NCI-H187 (cell line): ENCODE measurements at places on chromosomes 6 and 20.

DNA sequence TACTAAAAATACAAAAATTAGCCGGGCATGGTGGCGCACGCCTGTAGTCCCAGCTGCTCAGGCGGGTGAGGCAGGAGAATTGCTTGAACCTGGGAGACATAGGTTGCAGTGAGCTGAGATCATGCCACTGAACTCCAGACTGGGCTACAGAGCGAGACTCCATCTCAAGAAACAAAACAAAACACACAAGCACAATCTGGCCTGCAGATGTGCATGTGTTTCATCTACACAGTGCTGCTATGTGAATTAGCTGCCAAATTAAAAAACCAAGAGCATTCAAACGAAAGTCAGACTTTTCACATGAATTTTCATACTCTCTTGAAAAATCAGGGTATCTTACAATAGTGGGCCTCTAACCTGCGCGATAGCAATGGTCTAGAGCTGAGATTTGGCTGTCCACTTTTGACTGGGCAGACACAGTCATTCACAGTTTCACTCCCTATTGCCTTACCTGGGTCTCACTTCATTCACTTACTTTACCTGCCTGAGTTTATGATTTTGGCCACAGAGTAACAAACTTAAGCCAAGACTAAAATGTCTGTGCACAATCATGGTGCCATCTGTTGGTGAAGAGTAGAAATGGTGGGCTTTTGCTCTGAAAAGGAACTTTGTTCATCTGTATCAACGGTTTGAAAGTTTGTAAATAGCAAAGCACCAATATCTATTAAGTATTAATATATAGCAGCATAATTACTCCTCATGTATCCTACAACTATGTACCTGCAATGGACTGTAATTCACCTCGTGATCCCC is 138.5 kb upstream of the UST start:
- no peak for DNase-seq

- no peak for DNase-seq
Observed at GRCh38 chr6:150503586-150504339, 95.9 kb upstream of the PLEKHG1 start.

GRCh38 chr6:118297821-118298220 is 250.3 kb upstream of the PLN start:
- no peak for DNase-seq

GRCh38 chr6:164898412-164898811 is 411.0 kb downstream of the C6orf118 start:
- DNase-seq = no peak

- DNase-seq = no peak
Observed at GRCh38 chr20:58469616-58470015, 45.6 kb downstream of the APCDD1L start.

DNA sequence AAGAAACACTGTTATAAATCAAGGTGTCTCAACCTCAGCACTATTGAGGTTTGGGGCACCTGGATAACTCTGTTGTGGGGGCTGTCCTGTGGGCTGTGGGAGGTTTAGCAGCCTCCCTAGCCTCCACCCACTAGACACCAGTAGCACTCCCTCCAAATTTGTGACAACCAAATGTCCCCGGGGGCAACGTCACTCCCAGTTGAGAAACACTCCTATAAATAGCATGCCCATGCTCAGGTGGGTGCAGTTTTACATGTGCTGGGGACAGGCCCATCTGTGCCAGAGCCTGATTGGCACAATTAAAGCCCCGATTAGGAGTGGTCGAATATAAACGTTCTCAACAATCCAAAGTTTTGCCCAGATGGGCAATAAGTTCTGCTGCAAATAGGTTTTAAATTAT is 78.9 kb downstream of the FAM50B start:
- DNase-seq = no peak

DNA sequence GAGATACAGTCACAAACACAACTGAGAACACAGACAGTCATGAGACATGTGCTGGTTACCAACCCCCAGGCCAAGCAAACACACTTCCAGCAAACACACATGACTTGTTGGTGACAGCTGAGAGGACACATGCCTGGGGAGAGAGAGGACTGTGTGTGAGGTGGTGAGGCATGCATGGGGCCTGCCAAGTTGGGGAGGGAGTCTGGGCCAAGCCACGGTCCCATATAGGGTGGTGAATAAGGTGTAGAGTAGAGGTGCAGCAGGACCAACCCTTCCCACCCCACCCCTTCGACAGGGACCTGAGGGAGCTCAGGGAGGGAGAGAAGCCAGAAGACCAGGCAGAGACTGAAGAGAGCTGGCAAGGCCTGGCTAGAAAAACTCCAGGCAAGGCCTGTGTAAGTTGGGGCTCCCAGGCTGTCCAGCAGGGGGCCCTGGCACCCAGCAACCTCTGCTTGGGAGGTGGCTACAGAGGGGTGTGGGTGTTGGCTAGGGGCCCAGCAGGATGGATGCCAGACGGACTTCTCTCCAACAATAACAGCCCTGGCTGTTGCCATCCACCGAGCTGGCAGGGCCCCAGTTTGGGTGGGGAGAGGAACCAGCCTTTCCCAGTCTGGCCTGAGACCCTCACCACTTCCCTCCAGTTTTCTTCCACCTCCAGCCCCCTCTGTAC is 2.0 kb upstream of the SLC29A1 start:
- DNase-seq = no peak

GRCh38 chr6:14075095-14075503 is 42.5 kb upstream of the CD83 start:
- DNase-seq = no peak

DNA sequence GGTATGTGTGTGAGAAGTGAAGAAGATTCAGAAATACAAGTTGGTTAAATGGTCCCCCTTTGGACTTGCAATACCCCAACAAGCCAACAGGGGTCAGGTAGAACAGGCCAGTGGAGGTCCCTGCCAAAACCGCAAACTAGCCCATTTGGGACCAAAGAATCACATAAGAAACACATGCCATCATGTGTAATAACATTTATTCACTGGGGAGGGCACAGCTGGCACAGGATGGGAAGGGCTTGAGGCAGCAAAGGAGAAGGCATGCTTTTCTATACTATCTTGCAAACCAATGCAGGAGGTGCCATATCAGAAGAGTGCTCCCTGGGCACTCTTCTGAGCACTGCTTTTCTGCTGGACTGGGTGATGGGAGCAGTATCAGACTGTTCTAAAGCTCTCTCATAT is 116.1 kb upstream of the TRAF3IP2 start:
- DNase-seq = no peak

GRCh38 chr6:56517155-56517745 is 125.4 kb downstream of the DST start:
- DNase-seq = no peak

DNA sequence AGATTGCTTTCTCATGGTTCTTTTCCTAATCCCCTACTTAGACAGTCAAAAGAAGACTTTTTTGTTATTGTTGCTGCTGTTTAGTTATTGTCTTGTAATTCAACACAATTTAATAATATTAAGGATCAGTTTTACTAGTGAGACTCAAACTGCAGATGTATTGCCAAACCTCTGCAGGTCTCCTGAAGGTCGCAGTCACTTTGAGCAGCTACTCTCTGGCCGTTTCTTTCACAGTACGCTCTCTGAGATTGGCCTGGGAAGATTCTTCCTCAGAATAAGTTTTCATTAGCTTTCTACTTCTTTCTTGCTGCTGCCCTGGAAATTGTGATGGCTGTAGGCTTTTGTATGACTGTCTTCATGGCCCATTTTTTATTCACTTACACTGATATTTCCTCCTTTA is 930.8 kb downstream of the QKI start:
- no peak for DNase-seq

- DNase-seq = no peak
Observed at GRCh38 chr6:142551274-142551811, 249.5 kb downstream of the ADGRG6 start.

- DNase-seq = no peak
Observed at GRCh38 chr6:108873251-108873650, 25.0 kb downstream of the ARMC2 start.

DNA sequence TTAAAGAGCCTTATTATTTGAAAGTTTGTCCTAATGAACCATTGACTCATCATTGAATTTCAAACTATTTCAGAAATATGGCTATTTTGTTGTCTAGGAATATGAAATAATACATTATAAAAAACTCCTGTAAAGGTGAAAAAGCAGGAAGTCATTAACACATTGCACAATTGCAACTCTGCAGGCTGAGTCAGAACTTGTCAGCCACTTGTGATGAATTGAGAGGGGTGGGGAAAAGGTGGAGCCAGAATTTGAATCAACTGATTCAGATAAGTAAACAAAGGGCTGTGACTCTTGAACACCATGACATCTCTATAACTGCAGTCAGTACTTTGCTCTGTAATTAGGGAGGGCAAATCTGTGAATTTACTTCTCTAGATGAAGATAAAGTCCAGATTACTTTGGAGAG is 6.0 kb downstream of the C6orf141 start:
- no peak for DNase-seq

DNA sequence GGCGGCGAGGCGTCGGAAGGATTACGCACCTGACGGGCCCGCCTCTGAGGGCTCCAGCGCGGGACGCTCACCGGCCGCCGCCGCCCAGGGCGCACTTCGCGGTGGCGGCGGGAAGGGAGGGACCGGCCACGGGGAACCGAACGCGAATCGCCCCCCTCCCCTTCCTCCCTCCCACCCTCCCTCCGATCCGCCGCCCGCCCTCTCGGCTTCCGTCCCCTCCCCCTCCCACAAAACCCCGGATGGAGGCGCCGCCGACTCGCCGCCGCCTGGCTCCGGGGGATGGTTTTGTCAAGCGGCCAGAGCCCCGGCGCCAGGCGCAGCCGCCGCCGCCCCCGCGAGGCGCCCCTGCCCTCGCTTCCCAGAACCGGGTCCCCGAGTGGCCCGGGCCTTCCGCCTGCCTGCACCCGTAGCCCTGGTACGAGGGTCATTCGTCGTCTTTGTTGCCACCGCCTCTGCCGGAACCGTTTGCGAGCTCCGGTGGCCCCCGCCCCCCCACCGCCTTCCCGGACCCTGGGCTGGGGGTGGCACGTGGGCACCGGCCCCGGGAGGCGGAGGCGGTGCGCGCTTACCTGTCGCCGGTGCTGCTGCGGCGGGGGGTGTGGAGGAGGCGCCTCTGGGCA is 398 bp downstream of the ZBTB2 start:
- DNase-seq = no peak

- peak; percentile 29 for DNase-seq
Observed at GRCh38 chr20:62910217-62910766, 16.0 kb downstream of the DIDO1 start.

DNA sequence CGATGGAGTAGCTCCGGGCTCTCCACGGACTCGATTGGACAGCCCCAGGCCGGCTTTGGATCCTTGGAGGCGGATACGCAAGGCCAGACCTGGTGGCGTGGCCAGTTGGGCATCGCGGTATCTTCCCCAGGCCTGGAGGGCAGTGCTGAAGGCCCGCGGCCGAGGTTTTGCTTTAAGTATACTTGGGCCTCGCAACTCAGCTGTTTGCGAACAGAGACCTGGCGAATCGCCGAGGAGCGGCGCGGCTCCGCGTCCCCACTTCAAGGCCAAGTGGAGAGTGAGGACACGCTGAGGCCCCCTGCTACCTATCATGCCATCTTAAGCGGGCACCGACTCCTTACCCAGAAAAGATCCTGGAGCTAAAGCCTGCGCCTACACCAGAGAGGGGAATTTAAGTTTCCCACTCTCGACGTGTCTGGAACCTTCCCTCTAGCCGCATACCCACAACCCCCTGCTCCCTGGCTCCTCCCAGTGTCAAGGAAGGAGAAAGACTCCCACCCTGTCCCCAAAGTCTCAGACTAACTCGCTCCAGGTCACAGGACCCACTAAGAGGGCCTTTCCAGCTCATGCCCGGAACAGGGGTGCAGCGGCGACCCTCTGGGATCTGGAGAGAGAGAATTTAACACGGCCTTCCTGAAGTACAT is 4.1 kb downstream of the LINC00237 start:
- DNase-seq = no peak

DNA sequence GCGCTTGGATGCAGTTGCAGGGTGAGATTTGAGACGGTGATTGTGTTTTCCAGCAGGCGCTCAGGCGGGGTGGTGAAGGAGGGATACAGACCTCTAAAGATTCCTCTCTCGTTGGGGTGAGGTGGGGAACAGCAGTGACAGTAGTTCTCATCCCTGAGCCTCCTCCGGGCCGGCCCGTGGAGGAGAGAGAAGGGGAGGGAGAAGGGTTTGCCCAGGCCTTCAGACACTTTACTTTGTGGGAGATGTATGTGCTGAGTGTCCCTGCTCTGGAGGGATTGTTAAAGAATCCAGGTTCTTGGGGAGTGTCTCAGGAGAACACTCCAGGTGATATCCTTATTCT is 41.0 kb downstream of the PSMB9 start:
- no peak for DNase-seq

- DNase-seq = peak; percentile 40
Observed at GRCh38 chr20:37303637-37304036, 14.2 kb downstream of the MANBAL start.

DNA sequence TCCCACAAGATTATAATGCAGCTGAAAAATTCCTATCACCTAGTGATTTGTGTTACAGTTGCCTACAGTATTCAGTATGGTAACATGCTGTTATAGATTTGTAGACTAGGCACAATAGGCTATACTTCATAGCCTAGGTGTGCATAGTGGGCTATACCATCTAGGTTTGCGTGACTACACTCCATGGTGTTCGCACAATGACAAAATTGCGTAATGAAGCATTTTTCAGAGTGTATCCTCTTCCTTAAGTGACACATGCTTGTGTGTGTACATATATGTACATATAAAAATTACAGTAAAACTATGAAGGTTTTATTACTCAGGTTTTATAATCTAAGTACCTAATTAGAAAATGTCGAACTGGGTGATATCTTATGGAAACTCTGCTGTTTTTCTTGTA is 133.0 kb downstream of the FARS2 start:
- DNase-seq = no peak
